ENCODE measurements at places on chromosomes 6 and 20. TPM values are rescaled to one million over a fixed set of nuclear protein-coding genes. Genes with fewer than 3 reads are reported as not detected.

DNA sequence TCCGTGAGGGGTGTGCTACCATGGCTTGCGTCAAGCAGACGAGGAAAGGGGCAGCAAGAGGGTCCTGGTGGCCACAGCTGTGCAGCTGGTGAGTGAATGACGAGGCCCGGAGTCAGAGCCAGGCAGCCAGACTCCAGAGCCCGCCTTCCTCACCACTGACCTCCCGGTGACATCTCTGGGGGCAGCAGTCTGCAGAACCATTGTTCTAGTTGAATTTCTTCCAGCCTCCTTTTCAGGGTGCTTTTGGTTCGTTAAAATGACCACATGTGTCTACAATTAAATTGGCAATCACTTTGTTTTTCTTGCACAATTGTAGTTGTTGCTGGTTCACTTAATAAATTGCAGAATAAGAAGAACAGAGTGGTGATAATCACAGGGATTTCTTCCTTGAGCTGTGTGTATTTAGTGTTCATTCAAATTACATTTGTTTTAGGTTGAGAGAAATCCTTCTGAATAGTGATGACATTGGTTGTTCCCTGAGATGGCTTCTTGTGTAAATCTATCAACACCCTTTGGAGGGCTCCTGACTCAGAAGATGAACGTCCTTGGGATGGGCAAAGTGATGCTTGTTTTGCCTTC lies 96.4 kb downstream of the TULP4 start:
- H3K27me3 ChIP-seq, result no peaks in the 10 kb centered on the region
- peaks cover 51% of the 10 kb centered on the region for H3K4me1 ChIP-seq
- peak; percentile 34 for DNase-seq

The SLC22A16 gene
- not detected for total RNA-seq

DNA sequence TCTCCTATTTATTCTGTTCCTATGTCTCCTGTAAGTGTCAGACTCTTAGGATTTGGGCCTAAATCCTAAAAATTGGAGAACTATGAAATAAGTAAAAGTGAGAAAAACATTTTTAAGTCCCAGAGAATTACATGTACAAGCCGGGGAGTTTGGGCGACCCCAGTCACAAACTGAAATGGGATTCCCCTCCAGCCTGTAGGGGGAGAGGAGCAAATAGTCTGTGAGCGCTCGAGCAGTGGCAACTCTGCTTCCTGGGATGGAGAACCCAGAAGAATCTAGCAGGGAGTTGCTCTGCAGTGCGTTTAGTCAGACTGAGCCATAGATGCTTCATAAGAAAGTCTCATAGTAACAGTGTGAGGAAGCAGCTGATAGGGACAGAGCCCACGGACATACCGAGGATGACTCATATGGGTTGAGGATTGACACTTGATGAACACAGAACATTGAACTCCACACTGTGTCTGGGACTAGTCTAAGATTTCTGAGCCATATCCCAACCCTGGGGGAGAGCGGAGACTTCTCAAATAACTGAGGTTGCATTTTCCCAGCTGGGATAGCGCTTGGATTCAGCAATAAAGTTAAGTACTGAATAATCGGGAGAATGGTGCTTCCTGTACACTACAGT lies 437.2 kb downstream of the BCKDHB start:
- DNase-seq, result no peak
- no peak overlapping the region for H3K27ac ChIP-seq
- no peaks in the 10 kb centered on the region for H3K27me3 ChIP-seq
- no peak overlapping the region for H3K4me3 ChIP-seq

GRCh38 chr6:50826803-50827202 lies 8.1 kb downstream of the TFAP2B start:
- peak; percentile 89 for DNase-seq
- peaks cover 49% of the 10 kb centered on the region for H3K4me1 ChIP-seq
- no peaks in the 10 kb centered on the region for H3K36me3 ChIP-seq
- H3K4me3 ChIP-seq, result peak overlapping the region; percentile 5
- no peak overlapping the region for H3K27ac ChIP-seq

The GJA1 gene
- 120 TPM for total RNA-seq

GRCh38 chr20:63246490-63247288 lies 7.6 kb downstream of the NKAIN4 start:
- H3K4me1 ChIP-seq, result no peaks in the 10 kb centered on the region
- H3K36me3 ChIP-seq, result no peaks in the 10 kb centered on the region
- H3K27me3 ChIP-seq, result peaks cover 10% of the 10 kb centered on the region
- no peak for DNase-seq

GRCh38 chr6:48765352-48765961 lies 654.5 kb upstream of the PTCHD4 start:
- no peak overlapping the region for H3K27ac ChIP-seq
- H3K4me1 ChIP-seq, result peaks cover 6% of the 10 kb centered on the region
- DNase-seq, result peak; percentile 78
- H3K4me3 ChIP-seq, result no peak overlapping the region
- no peaks in the 10 kb centered on the region for H3K27me3 ChIP-seq

- H3K27me3 ChIP-seq, result no peaks in the 10 kb centered on the region
- DNase-seq, result no peak
- no peaks in the 10 kb centered on the region for H3K4me1 ChIP-seq
- H3K36me3 ChIP-seq, result no peaks in the 10 kb centered on the region
- H3K27ac ChIP-seq, result no peak overlapping the region
- no peak overlapping the region for H3K4me3 ChIP-seq
Observed at GRCh38 chr6:75149240-75149639, 56.6 kb downstream of the COL12A1 start.

GRCh38 chr6:142303176-142303533 lies 1.3 kb downstream of the ADGRG6 start:
- DNase-seq, result no peak
- H3K4me1 ChIP-seq, result no peaks in the 10 kb centered on the region
- H3K36me3 ChIP-seq, result no peaks in the 10 kb centered on the region
- H3K27ac ChIP-seq, result no peak overlapping the region
- H3K4me3 ChIP-seq, result no peak overlapping the region

DNA sequence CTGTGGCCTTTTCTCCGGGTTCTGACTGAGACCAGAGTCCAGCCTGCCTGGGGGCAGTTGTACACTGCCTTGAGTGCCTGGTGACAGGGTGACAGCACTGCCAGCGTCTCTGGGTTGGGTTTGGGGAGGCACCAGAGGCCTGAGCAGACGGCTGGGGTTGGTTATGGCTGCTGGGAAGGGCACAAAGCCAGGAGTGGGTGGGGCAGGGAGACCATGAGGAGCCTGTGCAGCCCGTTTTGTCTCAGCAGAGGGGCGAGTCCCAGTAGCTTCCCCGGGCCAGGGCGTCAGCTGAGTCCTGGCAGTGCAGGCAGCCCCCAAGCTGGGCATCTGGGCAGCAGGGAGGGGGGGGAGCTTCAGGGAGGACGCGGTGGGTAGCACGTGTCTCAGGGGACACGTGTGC lies 15.3 kb upstream of the SULF2 start:
- H3K27me3 ChIP-seq, result peaks cover 6% of the 10 kb centered on the region
- H3K36me3 ChIP-seq, result no peaks in the 10 kb centered on the region
- H3K27ac ChIP-seq, result no peak overlapping the region
- DNase-seq, result no peak
- no peak overlapping the region for H3K4me3 ChIP-seq

The BCAS4 gene
- total RNA-seq, result 28.4 TPM

GRCh38 chr6:35341557-35341956 lies 801 bp upstream of the PPARD start:
- no peak overlapping the region for H3K27ac ChIP-seq
- no peaks in the 10 kb centered on the region for H3K36me3 ChIP-seq
- H3K4me3 ChIP-seq, result no peak overlapping the region
- no peaks in the 10 kb centered on the region for H3K27me3 ChIP-seq
- DNase-seq, result no peak

The SLPI gene
- not detected for total RNA-seq

GRCh38 chr6:16181439-16182297 lies 52.8 kb downstream of the MYLIP start:
- H3K36me3 ChIP-seq, result no peaks in the 10 kb centered on the region
- no peak overlapping the region for H3K4me3 ChIP-seq
- no peaks in the 10 kb centered on the region for H3K27me3 ChIP-seq
- H3K4me1 ChIP-seq, result no peaks in the 10 kb centered on the region
- no peak overlapping the region for H3K27ac ChIP-seq
- no peak for DNase-seq

The VWA7 gene
- total RNA-seq, result 2.7 TPM

DNA sequence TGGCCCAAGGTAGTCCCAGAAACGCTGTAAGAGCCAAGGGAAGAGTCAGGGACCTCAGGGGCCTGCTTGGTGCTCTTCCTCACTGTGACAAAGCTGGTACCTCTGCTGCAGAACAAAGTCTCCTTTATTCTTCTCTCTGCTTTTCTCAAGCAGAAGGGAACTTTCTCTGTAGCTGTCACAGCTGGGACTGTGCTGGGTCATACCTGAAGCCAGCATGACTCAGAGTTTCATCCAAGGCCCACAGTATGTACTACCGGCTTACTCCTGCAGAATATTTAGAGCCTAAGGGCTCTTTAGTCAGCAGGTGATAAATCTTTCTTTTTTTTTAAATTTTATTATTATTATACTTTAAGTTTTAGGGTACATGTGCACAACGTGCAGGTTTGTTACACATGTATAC lies 183.2 kb downstream of the TINAG start:
- H3K27ac ChIP-seq, result no peak overlapping the region
- no peak overlapping the region for H3K4me3 ChIP-seq

- H3K27me3 ChIP-seq, result no peaks in the 10 kb centered on the region
- no peaks in the 10 kb centered on the region for H3K4me1 ChIP-seq
- DNase-seq, result no peak
- no peaks in the 10 kb centered on the region for H3K36me3 ChIP-seq
- no peak overlapping the region for H3K27ac ChIP-seq
- H3K4me3 ChIP-seq, result no peak overlapping the region
Observed at GRCh38 chr20:41938353-41938752, 320.2 kb upstream of the CHD6 start.

The KHDRBS2 gene
- total RNA-seq, result not detected

- H3K27ac ChIP-seq, result no peak overlapping the region
- H3K4me3 ChIP-seq, result no peak overlapping the region
- DNase-seq, result peak; percentile 27
- H3K27me3 ChIP-seq, result no peaks in the 10 kb centered on the region
- no peaks in the 10 kb centered on the region for H3K4me1 ChIP-seq
Observed at GRCh38 chr6:79762370-79762769, 131.2 kb downstream of the SH3BGRL2 start.

- DNase-seq, result no peak
- no peaks in the 10 kb centered on the region for H3K27me3 ChIP-seq
- H3K27ac ChIP-seq, result no peak overlapping the region
- peaks cover 10% of the 10 kb centered on the region for H3K36me3 ChIP-seq
- peaks cover 5% of the 10 kb centered on the region for H3K4me1 ChIP-seq
Observed at GRCh38 chr20:21325296-21325695, 22.2 kb downstream of the XRN2 start.

GRCh38 chr6:21519642-21520041 lies 73.9 kb upstream of the SOX4 start:
- H3K36me3 ChIP-seq, result no peaks in the 10 kb centered on the region
- DNase-seq, result no peak
- H3K27me3 ChIP-seq, result peaks cover 5% of the 10 kb centered on the region
- H3K4me3 ChIP-seq, result no peak overlapping the region
- H3K27ac ChIP-seq, result no peak overlapping the region
